NCI-H345 (cell line): ENCODE measurements at places on chromosomes 5 and 9.

GRCh38 chr5:61790678-61791077, 458.6 kb downstream of the ZSWIM6 start:
- no peak for DNase-seq

GRCh38 chr9:97518166-97518908, 16.9 kb downstream of the TMOD1 start:
- no peak for DNase-seq

DNA sequence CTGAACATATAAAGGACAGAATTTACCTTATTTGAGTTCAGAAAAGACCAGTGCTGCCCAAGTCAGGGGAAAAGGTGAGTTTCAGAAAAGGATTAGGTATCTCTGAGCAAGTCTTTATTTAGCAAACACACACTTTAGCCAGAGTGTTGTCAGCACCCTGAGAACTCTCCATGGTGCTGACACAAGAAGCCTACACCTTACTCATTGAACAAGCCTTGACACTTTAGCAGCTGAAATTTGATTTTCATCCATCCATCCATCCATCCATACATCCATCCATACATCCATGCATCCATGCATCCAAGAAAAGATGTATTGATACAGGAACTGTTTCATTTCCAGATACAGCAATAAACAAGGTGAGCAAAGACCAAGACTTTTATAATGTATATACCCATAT, 311.2 kb downstream of the TRIM32 start:
- DNase-seq = no peak

GRCh38 chr5:153658149-153658548, 167.7 kb downstream of the GRIA1 start:
- DNase-seq = no peak

DNA sequence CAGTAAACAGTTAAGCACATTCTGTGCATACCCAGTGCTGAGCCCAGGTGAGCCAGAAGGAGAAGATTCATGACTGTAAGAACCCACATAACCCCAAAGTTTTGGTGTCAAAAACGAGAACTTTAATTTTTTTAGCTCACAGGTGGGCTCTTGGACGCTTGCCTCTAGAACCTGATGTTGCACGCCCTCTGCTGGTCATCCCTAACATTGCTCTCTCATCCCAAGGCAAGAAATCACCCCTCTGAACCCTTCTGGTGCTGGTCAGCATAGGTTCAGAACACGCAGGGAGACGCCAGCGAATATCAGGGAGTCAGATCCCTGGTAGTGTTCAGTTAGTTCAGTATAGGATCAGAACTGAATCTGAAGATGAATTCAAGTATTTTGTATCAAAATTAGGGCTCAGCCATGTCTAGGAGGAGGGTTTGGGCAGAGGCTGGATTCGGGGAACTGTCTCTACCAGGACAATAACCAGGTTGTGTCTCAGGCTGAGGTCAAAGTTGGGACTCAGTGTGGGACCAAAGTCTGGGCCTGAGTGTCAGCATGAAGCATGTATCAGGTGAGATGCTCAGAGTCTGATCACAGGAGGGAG, 4.1 kb upstream of the DNAJB5 start:
- DNase-seq = peak; percentile 62

GRCh38 chr9:130786526-130786925, 48.5 kb upstream of the ABL1 start:
- DNase-seq = no peak

- no peak for DNase-seq
Observed at GRCh38 chr5:107296572-107296971, 374.2 kb downstream of the EFNA5 start.

GRCh38 chr5:45105491-45105994, 296.8 kb downstream of the MRPS30 start:
- DNase-seq = no peak

DNA sequence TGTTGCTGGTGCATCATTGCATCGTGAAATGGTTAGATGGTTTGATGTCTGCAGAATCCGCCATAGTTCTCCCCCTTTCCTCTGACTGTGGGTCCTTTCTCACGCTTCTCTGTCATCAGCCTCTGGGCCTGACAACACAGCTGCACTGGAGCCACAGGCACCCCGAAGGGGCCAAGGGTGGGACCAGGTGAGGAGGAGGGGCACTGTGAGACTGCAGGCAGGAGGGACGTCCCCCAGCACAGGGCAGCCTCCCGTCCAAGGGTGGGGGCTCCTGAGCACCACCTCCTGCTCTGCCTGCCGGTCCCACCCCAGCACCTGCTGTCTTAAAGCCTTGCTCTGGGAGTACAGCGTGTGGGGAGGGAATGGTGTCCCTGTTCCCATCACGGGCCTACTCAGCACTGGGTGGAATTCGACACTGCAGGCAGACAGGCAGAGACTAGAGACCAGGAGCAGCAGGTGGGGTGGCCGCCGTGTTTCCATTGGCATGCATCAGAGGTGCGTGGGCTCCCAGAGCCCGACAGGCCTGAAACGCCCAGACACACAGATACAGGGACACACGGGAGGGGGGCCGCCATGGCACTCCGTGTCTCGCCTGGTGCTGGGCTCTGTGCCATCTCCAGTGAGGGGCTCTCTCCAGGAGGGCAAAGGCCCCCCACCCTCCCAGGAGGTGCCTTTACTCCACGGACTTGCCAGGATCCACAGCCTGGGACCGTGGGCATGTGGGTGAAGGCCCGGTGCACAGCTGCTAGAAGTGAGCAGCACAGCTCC, 15.0 kb downstream of the CACNA1B start:
- DNase-seq = no peak

GRCh38 chr9:21031091-21031807, at the start of gene HACD4:
Gene HACD4, minus strand, starts transcription at chr9:21031640. Its CDS starts 50 bp downstream, at chr9:21031590.
- peak; percentile 42 for DNase-seq

- DNase-seq = no peak
Observed at GRCh38 chr9:95724253-95724991, 151.1 kb upstream of the ERCC6L2 start.
